Left renal cortex interstitium (tissue), 4 donors: ENCODE measurements at places on chromosomes 2 and 18. TPM values are rescaled to one million over a fixed set of nuclear protein-coding genes. Genes with fewer than 3 reads are reported as not detected.

Gene IL18R1
- polyA plus RNA-seq = 1.8 TPM

Gene PTPRM
- 108 TPM for polyA plus RNA-seq

Gene THSD7B
- polyA plus RNA-seq = 5.4 TPM

Gene TDRD15
- 0.04 TPM for polyA plus RNA-seq

Gene ZNF804A
- polyA plus RNA-seq = 0.95 TPM

Gene EHBP1
- 40.8 TPM for polyA plus RNA-seq

Gene LRP1B
- 0.99 TPM for polyA plus RNA-seq

Gene DOK6
- polyA plus RNA-seq = 17.6 TPM
